ENCODE measurements at places on chromosomes 5 and 9.
A peak's percentile ranks its signal among the peaks of the same experiment; 100 is the strongest.

- no peak for DNase-seq
Measured at GRCh38 chr5:172678902-172679301, 37.8 kb downstream of the NEURL1B start.

DNA sequence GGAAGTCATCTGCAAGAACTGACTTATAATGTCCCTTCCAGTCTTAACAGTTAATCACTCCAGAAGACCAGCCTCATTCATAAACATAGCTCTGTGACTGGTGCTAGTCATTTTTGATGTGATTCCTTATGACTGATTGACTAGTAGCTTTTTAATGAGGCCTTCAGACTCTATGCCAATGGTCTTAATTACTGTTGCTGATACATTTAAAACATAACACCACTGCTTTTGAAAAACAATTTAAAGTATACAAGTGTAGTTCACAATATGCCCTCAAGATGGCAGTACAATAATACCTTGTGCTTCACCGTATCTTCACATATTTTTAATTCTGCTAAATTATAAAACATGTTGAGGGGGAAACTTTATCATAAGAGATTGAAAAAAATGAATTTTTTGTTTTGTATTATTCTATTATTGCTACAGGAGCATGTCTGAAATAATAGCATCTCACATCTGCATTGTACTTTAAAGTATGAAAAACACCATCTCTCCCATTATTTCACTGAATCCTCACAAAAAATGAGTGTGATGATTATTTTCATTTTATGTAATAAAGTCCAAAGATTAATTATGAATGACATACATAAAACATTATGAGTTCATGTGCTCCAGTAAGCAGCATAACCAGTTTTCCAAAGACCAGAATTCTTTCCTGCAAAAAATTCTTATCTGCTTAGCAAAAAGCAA is 55.2 kb upstream of the SHISAL2B start:
- DNase-seq, result peak; percentile 75

DNA sequence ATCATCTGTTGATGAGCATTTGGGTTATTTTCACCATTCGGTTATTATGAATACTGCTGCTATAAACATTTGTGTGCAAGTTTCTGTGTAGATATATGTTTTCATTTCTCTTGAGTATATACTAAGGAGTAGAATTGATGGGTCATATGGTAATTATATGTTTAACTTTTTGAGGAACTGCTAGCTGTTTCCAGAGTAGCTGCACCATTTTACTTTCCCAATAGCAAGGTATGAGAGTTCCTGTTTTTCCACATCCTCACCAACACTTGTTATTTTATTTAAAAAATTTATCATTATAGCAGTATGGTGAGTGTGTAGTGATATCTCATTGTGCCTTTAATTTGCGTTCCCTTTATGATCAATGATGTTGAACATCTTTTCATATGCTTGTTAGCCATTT is 29.2 kb downstream of the CD14 start:
- no peak for DNase-seq

DNA sequence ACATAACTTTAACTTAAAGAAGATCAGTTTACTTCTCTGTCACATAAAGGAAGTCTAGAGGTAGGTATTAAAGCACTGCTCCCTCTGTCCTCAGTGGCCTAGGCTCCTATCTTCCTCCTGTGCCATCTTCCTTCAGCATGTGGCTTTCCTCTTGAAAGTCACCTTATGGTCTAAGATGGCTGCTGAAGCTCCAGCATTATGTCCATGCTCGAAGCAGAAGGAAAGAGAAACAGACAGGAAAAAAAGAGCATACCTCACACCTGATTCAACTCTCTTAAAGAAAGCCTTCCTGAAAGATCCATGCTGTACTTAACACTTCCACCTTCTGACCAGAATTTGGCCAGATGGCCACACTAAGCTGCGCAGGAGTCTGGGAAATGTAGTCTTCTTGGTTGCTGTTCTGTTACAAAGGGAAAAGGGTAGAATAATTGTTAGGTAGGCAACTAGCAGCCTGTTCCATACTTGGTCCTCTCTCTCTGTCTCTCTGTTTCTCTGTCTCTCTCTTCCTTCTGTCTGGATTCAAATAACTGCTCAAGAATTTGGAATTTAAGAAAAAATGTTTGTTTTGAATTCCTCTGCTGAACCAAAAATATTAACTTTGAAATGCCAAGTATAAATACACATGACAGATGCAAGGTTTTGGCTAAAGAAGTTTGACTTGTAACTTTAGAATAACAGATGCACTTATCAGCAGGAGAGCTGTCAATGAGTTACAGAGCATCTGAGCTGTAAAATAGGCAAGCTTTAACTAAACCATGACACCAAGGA is 16.0 kb downstream of the TMEM174 start:
- DNase-seq, result peak; percentile 43

- DNase-seq, result peak; percentile 44
Measured at GRCh38 chr5:17221843-17222636, 4.6 kb downstream of the BASP1 start.

- no peak for DNase-seq
Measured at GRCh38 chr9:72579190-72579589, 57.8 kb downstream of the TMC1 start.

- peak; percentile 59 for DNase-seq
Measured at GRCh38 chr9:88106492-88106891, 31.8 kb downstream of the SPATA31C2 start.

DNA sequence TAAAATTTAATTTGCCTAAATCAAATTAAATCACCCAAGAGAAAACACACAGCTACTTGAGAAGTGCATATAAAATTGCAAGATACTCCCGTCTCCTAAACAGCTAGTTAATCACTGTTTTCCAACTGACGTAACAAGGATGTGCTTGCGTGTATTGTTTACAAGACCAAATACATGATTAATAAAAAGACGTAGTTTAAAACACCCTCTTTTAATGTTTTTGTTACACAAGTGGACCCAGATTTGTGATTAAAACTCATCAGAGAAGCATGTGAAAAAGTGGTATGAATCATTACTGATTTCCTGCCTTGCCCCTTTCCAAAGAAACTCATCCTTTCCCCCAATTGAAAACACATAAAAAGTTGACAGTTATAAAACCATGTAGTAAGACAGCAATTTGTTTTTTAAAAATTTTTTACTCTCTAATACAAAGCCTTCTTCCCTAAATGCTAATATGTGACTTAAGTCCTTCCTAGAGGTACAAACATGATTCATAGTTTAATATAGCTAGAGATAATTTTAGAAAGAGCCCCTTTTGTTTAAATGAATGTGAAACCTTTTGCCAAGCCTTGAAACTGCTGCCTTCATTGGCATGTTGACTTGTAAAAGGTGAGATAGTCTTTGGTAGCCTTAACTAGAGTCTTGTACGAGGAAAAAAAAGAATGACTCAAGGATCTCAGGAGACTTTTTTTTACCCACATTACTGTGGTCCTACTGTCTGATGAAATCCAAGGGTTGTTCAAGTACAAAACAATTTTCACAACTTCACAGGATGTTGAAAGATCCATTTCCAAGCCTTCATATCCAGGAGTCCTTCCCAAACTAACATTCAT is 61.4 kb upstream of the FST start:
- no peak for DNase-seq

DNA sequence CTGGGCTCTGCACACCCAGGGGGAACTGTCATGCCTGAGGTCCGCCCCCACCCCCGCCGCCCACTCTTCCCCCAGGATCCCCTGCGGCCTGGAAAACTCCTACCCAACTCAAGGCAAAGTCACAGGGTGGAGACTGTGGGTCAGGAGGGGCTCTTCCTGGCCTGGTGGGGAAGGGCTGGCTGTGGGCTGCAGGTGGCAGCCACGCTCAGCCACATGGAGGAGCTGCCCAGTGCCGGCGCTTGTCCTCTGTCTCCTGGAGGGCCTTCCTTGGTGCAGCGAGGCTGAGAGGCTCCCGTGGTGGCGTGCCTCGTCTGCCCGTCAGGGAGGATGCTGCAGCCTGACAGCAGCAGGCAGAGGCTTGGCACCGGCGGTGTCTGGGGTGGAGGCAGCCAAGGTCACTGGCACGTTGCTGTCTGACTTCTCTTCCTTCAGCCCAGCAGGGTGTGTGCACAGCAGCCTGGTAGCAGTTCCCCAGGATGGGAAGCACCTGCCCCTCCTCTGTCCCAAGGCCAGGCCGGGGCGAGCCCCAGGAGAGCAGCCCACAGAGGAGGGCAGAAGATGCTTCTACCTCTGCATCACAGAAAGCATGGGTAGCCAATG is 78.1 kb downstream of the ADAMTS2 start:
- no peak for DNase-seq

- no peak for DNase-seq
Measured at GRCh38 chr9:130346431-130346830, 80.9 kb downstream of the HMCN2 start.

DNA sequence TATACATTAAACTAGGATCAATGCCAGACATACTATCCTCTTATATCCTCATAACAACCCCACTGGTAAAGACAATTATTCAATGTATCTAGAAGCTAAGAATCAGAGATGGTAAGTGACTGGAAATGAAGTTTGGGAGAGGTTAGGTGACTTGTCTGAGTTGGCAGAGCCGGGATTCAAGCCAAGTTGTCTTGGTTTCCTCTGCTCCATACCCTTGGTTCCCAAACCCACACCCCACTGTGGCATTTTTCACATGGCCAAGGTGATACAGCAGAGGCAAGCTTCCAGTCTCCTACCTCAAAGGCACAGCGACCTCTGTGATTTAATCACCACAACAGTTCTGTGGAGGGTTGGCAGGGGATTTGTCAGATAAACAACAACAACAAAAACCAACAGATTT is 34.7 kb upstream of the ADRB2 start:
- DNase-seq, result no peak

DNA sequence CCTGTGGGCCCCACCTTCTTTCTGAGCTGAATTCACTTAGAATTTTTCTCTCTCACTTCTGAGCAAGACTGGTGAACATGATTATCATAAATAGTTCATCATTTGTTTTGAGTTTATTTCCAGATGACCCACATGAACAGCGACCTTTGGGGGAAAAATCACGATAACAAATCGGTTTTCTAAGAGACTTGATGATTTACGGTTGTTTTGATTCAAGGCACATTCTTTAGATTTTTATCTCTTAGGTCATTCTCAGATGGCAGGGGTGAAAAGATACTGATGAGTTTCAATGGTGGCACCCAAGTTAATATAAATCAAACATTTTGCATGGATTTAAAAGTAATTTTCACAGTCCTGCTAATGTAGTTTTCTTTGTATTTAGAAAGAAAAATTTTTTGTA is 95.1 kb downstream of the DMXL1 start:
- DNase-seq, result no peak

GRCh38 chr9:121133104-121133816 is 58.5 kb downstream of the CNTRL start:
- no peak for DNase-seq

- no peak for DNase-seq
Measured at GRCh38 chr9:23543419-23543818, 282.6 kb downstream of the ELAVL2 start.

DNA sequence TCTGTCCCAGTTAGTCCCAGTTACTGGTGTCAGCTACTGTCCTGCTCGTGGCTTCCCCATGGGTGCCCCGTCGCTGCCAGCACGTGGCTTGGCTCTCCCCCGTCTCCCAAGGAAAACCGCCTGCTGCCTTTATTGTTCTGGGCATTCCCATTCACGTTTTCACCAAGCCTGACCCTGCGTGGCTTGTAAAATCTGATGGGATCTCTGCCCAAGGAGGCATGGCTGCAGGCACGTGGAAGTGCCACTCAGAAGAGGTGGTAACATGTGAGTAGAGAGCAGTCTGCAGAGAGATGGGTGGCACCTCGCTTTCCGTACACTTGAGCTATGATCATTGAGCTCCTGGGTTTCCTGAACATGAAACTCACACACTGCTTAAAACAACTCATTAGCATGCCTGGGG is 429.2 kb upstream of the KLF4 start:
- no peak for DNase-seq

DNA sequence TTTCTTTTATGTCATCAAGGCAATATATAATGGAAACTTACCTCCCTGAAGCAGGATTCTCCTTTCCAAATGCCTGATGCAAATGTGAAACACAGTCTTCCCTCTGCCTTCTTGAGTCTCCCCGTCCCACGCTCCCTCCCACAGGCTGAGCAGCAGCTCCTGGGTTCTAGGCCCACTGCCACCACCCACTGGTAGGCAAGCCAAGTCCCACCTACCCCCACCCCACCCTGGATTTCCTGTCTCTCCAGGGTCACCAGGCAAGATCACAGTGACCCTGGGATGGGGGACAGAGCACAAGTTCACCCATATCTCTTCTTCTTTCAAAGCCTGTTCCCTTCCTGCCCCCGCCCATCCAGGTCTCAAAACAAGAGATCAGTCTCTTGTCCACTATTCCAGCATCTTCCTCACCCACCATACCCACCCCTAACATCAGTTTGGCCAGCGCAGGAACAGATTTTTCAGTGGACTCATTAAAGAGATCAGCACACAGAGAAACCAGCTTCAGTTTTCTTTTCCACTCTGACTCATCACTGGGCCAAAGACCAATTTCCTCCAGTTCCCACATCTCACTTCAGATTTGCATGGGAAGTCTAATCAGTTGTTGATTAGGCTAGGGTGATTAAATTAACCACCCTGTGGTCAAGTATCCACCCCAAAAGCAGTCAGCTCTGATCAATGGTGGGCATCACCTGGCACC is 151.5 kb downstream of the ACTL7B start:
- DNase-seq, result no peak

- DNase-seq, result no peak
Measured at GRCh38 chr5:14036514-14036913, 92.0 kb upstream of the DNAH5 start.

DNA sequence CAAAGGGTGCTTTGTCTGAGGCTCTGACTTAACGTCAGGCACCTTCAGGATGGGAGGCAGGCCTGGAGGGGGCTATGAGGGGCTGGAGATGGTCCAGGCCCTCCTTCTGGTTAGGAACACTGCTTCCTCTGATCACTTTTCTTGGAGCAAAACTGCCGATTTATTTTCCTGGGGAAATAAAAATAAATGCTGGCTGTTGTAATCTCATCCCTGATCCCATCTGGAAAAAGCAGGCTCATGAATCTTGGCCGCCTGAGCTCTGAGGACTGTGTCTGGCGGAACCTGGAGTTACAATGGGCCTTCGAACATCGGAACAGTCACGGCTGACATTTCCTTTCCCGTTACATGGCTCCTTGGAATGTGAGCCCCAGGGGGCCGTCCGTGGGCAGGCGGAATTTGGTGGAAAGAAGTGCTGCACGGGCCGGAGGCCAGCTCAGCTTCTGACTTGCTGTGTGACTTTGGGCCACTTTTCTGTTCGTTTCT is 157.8 kb downstream of the RGS3 start:
- no peak for DNase-seq

- no peak for DNase-seq
Measured at GRCh38 chr5:33939556-33940262, 3.5 kb downstream of the RXFP3 start.

GRCh38 chr5:152164860-152165259 is 240.2 kb upstream of the GLRA1 start:
- DNase-seq, result no peak

Measured in Karpas-422 (cell line).